Lung (tissue), 17 donors: ENCODE measurements at places on chromosomes 12 and 14. TPM values are rescaled to one million over a fixed set of nuclear protein-coding genes. Genes with fewer than 3 reads are reported as not detected.

GRCh38 chr12:75591628-75592027 lies 80.2 kb upstream of the KRR1 start:
- DNase-seq = no peak

- DNase-seq = no peak
These were observed 3.9 kb upstream of the PMCH start for GRCh38 chr12:102201436-102202061.

DNA sequence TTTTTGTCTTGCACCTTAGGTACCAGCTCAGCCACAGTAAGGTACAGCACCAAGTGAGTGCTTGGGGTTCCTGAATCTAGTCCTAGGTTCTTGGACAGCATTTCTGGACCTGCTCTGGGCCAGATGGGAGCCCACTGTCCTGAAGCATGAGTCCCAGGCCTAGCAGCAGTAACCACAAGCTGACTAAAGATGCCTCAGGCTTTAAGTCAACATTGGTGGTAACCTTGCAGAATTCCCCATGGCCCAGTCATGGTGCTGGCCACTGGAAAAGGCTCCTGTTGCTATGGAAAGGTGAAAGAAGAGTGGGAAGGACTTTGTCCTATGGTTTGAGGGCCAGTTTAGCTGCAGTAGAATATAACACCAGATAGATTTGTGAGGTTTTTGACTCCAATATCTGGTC lies 86.9 kb upstream of the CLEC14A start:
- DNase-seq = no peak

Gene IFNG
- total RNA-seq = 0.40 TPM

DNA sequence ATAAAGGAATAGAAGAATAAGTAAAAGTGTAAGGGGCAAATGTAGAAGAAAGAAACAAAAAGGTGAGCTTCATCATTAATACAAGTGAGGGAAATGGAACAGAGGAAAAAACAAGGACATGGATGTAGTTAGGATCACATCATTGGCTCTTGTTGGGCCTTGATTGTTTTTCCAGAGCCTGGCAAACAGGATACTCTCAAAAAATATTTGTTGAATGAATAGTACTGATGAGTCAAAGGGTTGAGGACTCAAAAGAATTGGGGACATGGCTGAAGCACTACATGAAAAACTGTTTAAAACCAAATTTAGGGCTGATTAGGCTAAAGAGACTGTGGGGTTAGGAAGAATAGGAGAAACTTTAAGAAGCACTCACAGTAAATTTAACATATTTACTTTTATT lies 11.4 kb upstream of the SRP54 start:
- DNase-seq = no peak

DNA sequence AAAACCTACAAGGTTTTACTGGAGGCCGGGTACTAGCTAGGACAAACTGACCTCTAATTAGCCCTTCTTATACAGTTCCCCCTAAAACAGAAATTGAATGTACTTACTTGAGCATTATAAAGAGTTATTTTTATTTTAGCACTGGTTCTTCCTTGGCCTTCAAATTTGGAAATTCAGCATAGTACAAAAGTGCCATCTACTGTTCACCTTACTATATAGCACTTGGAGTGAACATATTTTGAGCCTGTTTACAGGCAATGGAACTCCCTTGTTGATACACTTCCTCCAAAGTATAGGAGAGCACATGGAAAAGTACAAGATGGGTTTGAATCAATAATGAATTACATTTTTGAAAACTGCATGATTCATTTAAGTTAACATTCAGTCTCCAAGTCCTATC lies 3.9 kb upstream of the POC1B start:
- no peak for DNase-seq

Gene GALNT6
- total RNA-seq = 36.0 TPM

DNA sequence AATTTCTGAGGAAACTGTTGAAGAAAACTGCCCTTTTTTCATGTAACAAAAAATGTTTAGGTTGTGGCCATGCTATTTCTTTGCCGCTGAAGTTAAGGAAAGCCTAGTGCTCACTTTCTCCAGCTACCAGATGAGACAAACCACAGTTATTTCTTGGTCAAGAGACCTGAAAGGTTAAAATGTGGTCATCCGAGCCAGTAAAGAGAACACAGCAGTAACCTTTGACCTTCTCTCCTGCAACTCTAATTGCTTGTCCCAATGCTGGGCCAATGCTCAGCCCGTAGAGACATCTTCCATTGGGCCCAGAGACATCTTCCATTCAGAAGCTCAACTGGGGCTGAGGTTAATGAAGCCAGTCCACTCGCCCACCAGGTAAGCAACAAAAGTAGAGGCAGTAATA lies 109.8 kb upstream of the CPSF6 start:
- no peak for DNase-seq
